Eye (tissue), 1 donor: ENCODE measurements at places on chromosomes 4 and X.

- DNase-seq = no peak
These were observed 70.6 kb downstream of the ATP11C start for GRCh38 chrX:139862208-139862607.

GRCh38 chrX:42825201-42825600 is 47.2 kb upstream of the PPP1R2C start:
- no peak for DNase-seq

- peak; percentile 19 for DNase-seq
These were observed 27.6 kb upstream of the CFAP299 start for GRCh38 chr4:80307774-80308465.

DNA sequence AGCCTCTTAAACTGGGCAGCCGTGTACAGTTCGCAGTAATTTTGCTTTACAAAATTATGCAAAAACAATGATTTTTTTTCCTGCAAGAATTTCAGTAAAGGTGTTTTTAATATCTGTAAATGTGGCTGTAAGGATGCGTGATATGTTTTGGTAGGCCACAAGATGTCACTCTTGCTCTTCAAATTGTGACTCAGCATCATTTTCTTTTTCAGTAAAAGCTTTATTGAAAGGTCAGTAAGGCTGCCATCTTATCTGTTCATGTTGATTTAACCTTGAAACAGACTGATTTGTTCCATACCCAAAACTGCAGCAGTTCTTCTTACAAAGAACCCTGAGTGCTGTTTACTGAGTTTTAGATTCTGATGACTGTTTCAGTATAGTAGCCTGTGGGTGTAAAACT is 39.9 kb downstream of the TXLNG start:
- DNase-seq = peak; percentile 64

GRCh38 chrX:13101441-13102139 is 57.2 kb upstream of the FAM9C start:
- no peak for DNase-seq

GRCh38 chr4:11585506-11585905 is 156.8 kb upstream of the HS3ST1 start:
- no peak for DNase-seq

DNA sequence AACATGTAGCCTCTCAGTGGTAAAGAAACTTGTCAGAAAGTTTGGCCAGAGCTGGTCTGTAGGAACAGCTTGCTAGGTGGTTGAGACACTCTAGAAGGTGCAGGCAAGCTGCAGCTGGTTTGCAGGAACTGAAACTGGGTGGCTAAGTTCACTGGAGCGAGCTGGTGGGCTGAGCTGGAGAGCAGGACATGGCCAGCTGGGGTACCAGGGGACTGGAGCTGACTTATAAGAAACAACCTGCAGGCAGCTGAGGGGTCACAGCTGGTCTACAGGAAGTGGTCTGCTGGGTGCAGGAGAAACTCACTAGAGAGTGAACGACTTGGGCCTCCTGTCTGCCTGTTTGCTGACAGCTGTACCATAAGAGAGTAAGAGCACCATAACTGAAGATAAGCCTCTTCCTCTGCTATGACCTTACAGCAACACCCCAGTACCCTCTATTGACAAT is 157.1 kb upstream of the LNX1 start:
- no peak for DNase-seq

GRCh38 chr4:94877973-94878372 is 120.2 kb downstream of the BMPR1B start:
- DNase-seq = no peak

DNA sequence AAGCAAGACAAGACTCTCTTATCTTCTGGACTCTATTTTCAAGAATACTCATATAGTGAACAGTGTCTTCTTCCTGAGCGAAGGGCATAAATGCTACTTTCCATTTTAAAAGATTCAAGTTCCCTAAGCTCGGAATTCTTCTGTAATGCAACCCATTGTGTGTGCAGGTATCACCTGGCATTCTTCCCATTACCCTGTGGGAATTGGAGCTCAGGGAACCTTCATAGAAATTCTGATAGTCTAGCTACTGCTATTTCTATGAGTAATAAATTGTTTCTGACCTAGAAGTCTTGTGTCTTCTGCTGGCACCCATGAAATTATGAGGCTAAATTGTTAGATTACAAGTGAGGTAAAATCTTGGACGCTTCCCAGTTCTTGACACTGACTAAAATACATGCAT is 324.1 kb upstream of the DIPK2B start:
- DNase-seq = no peak

- no peak for DNase-seq
These were observed 48.6 kb downstream of the TSC22D3 start for GRCh38 chrX:107726816-107727534.

- no peak for DNase-seq
These were observed 22.5 kb downstream of the XIAP start for GRCh38 chrX:123882391-123882790.

DNA sequence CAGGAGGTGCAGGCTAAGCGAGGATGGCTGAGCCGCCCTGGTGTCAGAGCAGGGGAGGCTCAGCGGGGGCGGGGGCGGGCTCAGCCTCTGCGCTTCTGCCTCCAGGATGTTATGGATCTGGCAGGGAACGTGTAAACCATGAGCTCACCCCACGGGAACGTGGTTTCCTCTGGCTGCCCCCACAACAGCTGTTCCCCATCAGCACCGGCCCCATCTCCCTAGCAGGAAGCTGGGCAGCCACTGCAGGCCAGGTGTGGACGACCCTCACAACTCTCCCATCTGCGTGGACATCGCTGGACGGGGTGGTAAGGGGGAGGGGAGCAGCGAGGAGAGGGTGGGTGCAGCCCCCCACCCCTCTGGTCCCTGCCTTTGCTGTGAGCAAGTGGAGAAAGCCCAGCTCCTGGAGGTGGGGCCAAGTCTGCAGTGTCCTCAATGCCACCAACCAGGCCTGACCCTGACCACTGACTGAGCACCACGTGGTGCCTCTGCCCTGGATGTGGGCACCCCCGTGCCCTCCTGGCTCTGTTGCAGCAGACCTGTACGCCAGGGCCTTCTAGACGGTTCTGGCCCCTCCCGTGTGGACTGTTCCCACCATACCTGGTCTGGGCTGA is 28.1 kb upstream of the SPON2 start:
- DNase-seq = peak; percentile 83

DNA sequence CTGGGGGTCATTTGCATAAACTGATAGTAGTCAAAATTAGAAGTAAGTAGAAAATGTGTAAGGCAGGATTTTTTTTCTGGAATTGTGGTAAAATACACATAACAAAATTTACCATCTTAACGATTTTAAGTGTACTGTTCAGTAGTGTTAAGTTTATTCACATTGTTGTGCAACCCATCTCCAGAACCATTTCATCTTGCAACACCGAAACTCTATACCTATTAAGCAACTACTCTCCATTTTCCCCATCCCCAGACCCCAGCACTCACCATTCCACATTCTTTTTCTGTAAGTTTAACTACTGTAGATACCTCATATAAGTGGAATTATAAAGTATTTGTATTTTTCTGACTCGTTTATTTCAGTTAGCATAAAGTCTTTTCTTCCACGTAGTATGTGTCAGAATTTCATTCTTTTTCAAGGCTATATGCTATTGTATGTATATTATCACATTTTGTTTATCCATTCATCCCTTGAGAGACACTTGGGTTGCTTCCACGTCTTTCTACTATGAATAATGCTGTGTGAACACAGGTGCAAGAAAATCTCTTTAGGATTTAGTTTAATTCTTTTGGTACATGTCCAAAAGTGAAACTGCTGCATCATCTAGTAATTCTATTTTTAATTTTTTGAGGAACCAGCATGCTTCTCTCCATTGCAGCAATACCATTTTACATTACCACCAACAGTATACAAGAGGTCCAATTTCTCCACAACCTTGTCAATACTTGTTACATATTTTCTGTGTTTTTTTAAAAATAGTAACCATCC is 39.1 kb upstream of the NSUN7 start:
- DNase-seq = no peak

DNA sequence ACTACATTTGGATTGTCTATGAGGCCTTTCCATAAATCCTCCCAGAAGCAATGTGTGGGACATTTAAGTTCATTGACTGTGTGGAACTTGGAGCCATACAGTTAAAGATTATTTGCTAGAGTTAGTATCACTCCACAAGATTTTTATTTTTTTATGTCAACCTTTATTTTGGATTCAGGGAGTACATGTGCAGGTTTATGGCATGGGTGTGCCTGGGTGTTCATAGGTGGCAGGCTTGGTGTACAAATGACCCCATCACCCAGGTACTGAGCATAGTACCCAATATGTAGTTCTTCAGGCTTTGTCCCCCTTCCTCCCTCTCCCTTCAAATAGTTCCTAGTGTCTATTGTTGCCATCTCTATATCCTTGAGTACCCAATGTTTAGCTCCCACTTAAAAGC is 199.8 kb upstream of the ZFP42 start:
- DNase-seq = no peak

DNA sequence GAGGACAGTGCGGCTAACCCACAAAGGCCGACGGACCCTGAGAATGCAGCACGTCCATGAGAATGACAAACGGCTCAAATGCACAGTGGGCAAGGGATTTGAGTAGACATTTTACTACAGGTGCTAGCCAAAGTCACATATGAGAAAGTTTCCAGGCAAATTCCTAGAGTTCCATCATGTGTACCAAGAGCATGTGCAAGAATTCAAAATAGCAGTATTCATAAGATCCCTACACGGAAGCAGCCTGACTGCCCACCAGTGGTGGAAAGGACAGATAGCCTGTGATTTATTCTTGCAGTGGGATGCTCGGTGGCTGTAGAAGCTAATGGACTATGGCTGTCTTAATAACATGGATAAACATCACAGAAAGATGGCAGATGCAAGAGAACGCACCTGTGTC is 68.0 kb downstream of the RGS12 start:
- no peak for DNase-seq

DNA sequence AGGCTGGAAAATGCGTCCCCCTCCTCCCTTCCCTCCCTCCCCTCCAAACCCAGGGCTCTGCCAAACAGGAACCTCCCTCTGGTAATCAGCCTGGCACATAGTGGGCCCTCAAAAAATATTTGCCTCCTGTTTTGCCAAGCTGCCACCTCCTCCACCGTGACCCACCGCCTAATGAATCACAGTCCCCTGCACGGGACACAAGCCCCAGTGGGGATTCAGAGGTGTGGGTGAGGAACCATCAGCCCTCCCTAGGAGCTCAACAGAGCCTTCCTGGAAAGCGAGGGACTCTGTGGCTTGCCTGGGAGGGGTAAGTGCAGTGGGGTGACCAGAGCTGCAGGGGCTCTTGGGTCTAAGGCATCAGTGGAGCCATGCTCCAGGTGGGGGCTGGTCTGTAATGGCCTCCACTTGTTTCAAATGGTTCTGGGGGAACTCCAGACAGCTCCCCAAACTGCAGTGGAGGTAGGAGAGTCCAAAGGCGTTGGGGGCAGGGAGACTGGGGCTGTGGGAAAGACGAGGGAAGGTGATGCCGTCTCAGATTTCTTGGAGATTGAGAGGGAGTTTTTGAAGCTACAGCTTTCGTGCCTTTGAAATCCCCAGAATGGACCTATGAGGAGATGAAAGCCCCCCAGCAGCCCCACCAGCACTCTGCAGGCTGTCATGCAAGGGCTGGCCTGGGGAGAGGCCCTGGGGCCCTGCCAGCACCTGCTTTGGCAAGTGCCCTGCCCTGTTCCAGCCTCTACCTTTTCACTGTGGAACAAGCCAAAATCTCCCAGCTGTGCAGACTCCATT is 1.0 kb upstream of the PPP2R2C start:
- no peak for DNase-seq

DNA sequence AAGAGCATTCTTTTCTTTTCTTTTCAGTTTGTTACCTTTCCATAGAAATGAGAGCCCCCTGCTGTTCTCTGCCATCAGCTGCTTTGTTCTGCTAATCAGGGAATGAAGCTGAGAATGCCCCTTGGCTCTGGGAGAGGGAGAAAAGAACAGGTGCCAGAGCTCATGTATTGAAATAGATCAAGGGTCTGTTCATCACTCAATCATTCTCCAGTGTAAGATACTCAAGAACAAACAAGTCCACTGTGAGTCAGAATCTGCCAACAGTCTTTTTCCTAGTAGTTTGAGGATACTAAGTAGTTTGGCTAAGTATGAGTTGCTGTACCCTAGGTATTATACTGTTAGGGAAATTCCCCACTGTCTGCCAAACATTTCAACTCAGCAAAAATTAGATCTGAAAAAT is 144.3 kb downstream of the RTL3 start:
- peak; percentile 5 for DNase-seq
